ENCODE measurements at places on chromosomes 16 and 17.

- no peak for DNase-seq
Observed at GRCh38 chr16:5502467-5502869, 404.9 kb upstream of the EEF2KMT start.

DNA sequence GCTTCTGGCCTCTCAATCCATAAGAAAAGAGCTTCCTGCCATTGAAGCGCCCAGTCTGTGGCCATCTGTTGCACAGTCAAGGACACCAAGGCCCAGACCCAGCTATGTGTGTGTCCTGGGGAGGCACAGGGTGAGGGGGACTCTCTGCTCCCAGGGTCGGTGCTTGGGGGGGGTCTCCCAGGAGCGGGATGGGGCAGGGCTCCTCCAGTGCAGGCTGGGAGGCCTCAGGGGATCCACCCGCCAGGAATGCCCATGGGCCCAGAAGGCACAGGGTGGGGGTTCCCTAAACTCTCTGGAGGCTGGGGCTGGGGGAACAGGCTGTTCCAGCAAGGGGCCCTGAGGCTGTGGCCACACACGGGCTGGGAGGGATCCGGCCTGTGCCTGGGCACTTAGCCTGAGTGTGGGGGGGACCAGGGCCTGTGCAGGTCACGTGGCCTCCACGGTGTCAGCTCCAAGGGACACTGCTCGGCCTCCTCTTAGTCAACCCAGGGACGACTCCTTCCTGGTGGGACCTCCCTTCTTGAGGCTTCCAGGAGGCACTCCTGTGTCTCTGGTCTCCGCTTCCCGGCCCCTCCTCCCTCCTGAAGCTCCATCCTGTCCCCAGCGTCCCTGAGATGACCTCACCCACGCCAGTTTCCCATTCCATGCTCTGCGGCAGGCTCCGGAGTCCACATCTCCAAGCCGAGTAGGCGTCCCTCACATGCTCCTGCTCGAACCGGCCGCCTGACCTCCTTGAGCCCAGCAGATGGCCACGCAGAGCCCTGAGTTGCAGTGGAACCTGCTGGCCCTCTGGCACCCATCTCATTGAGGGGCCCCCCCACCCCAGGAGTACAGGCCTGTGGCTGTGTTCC, 23.1 kb upstream of the BAHCC1 start:
- no peak for DNase-seq

- DNase-seq = no peak
Observed at GRCh38 chr17:55134486-55135157, 130.1 kb upstream of the HLF start.

DNA sequence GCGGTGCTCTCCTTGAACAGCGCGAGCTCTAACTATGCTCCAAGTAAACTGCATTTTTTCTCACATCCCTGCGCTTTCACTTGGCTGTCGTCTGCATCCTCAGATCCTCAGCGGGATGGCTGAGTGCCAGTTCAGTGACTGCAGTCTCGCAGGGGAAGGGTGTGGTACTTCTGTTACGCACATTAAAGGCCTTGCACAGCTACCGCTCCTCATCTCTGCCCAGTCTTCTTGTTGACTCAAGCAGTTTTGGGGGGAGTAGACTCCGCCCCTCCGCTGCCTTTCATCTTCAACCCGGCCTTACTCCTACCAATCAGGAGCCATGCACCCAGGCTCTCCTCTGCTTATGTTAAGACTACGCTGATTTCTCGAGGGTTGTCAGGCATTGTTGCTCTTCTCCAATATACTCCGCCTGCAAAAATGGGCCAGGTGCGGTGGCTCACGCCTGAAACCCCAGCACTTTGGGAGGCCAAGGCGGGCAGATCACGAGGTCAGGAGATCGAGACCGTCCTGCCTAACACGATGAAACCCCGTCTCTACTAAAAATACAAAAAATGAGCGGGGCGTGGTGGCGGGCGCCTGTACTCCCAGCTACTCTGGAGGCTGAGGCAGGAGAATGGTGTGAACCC, 10.0 kb downstream of the ATP5PD start:
- DNase-seq = peak; percentile 84

DNA sequence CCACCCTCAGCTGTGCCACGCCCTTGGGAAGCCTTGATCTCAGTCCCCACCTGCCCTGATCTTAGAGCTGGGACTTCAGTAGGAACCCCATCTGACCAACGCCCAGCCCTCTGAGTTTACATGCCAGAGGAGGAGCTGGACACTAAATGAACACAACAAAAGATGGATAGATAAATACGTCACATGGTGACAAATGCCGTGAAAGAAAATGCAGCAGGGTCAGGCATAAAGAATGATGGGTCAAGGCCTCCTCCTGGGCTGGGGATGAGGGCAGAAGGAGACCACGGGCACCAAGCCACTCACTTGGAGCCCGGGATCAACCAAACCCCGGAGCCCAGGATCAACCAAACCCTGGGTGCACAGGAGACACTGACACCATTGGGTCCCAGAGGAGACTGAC, 354.9 kb downstream of the C16orf95 start:
- no peak for DNase-seq

- DNase-seq = no peak
Observed at GRCh38 chr16:26316683-26317464, 625.1 kb downstream of the HS3ST4 start.
